ENCODE measurements at places on chromosomes 11 and 22.

GRCh38 chr11:86673872-86674750 is 1.7 kb upstream of the ME3 start:
- DNase-seq = no peak

DNA sequence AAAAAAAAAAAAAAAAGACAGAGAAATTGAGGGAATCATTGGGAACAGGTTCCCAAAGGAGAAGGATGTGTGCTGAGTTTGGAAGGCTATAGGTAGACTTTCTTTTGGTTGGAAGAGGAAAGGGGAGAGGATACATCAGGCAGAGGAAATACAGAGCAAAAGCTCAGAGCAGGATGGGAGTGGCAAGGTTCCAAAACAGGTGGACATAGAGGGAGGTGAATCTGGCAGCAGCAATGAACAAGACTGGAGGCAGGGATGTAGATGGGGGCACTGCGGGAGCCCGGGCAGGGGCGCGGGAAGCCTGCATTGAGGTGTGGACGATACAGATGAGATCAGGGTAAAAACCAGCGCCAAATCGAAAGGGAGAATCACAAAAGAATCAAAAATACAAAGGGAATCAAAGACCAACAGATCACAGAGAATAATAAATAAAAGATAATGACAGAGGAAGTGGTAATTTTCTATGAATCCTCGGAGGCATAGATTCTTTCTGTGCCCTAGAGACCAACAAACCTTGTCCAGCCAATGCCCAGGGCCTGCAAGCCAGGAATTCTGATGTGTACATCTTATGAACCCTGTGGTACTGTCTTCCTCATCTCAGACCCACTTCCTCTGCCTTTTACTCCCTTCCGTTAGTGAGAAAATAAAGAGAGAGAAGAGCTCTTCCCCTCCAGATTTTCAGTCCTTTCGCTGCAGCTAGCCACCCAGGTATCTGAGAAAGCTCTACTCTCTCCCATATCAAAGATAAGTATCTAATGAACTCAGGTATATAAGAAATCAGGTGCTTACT is 70.3 kb downstream of the SLC1A2 start:
- no peak for DNase-seq

- DNase-seq = no peak
Observed at GRCh38 chr22:23243006-23243573, 62.8 kb downstream of the BCR start.

DNA sequence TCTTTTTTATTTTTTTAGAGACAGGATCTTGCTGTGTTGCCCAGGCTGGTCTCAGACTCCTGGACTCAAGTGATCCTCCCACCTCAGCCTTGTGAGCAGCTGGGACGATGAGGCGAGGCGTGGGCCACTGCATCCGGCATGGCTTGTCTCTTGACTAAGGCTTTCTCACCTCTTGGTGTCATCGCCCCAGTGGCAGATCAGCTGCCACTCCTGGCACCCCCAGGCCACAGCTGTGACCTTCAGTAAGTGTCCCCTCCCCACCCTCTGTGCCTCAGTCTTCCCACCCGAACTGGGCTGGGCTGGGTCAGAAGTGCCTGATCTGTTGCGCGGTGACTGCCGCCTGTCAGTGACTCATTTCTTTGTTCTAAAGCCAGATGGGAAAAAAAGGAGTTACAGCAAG is 3.6 kb downstream of the SYNGR1 start:
- no peak for DNase-seq

GRCh38 chr11:16252373-16252772 is 104.0 kb downstream of the SOX6 start:
- no peak for DNase-seq

- DNase-seq = no peak
Observed at GRCh38 chr22:20194681-20195593, 44.1 kb upstream of the CCDC188 start.

DNA sequence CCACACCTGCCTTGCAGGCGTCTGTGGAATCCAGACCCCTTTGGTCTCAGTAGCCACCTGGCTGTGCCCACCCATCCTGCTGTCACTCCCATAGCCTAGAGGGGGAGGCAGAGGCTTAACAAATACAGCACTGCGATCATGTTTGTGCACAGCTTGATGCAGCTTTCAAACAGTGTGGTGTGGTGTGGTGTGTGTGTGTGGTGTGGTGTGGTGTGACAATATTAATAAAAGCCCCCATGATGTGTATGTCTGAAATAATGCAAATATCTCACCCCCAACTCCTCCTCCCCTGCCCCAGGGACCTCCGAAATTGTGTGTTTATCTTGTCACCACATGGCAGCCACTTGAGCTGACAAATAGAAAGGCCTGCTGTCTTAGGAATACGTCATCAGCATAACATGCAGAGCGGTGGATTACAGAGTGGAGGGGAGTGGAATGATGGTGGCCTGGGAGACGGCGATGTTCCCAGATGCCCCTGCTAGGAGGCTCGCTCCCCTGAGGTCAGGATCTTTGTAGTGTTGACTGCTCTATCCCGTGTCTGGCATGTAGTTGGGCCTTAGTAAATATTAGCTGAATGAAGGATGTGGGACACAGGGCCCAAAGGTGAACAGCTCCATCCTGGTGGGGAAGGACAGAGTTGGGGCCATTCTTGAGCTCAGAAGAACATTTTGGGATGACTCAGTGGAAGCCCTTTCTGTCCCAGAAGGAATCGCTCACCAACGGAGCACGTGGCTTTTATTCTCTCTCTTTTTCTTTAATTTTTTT is 2.8 kb downstream of the PDXP start:
- no peak for DNase-seq

- no peak for DNase-seq
Observed at GRCh38 chr22:39446239-39446721, 10.5 kb upstream of the MGAT3 start.

DNA sequence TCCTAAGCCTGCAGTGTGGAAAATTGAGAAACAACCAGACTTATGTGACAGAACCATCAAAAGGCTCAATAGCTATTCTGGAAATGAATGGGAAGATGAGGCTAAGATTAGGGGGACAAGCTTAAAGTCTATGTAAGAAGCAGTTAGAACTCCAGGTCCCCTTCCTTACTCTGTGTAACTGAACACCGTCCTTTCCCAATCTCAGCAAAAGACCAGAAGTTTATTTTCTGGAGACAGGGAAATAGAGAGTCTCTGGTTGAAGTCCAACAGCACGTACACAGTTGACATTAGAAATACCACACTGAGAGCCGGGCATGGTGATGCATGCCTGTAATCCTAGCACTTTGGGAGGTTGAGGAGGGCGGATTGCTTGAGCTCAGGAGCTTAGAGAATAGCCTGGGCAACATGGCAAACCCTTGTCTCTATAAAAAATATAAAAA is 93.9 kb downstream of the CD44 start:
- no peak for DNase-seq

- no peak for DNase-seq
Observed at GRCh38 chr11:84292006-84292405, 1005.8 kb upstream of the CCDC90B start.

DNA sequence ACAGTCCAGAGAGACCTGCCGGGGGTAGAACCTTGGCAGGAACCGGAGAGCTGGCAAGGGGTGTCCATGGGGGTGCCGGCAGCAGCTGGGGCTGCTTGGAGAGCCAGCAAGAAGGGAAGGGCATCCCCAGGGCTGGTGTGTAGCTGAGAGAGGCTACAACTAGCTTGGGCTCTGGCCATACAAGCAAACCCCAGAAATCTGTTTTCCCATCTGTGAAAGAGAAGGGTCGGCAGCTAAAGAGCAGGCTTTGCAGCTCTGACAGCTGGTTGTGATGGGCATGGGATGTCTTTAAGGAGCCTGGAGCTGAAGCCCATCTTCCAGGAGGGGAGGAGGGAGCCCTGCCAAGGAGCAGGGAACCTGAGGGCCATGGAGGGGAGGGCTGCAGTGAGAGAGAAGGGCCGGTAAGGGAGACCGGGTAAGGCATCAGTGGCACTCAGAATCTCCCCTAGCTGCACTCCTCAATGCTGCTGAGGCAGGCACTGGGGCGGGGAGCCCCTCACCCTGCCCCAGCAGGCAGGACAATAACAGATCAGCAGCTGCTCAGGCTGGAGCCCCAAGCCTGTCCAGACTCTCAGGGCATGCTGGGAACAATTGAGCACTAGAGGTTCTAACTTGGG is 3.9 kb downstream of the CHST1 start:
- no peak for DNase-seq

GRCh38 chr11:15216678-15217077 is 102.0 kb downstream of the INSC start:
- DNase-seq = no peak

- DNase-seq = no peak
Observed at GRCh38 chr11:97973352-97973857, 1047.3 kb upstream of the CNTN5 start.

- no peak for DNase-seq
Observed at GRCh38 chr22:49657275-49657973, 170.2 kb downstream of the BRD1 start.

GRCh38 chr11:111123463-111124398 is 121.8 kb upstream of the POU2AF2 start:
- DNase-seq = no peak

- no peak for DNase-seq
Observed at GRCh38 chr11:68136866-68137265, 15.7 kb upstream of the CHKA start.

- no peak for DNase-seq
Observed at GRCh38 chr11:59698506-59698905, 15.1 kb downstream of the OR10V1 start.

DNA sequence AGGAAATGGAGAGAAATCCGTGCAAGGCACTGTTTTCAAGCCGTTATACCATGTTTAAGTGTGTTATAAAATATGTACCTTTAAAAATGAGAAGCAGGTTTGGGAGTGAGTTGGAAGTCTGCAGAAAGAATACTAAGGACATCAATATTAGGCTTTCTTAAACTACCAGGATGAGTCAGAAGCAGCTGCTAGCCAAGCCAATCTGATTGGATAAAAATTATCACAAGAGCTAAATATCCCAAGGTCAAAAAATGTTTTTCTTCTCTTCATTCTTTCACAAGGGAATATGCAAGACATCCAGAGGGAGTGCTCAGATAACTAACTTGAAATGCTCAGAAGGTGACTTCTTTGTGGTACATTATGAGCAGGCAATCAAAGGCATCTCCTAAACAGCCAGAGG is 19.3 kb upstream of the CKAP5 start:
- peak; percentile 38 for DNase-seq

DNA sequence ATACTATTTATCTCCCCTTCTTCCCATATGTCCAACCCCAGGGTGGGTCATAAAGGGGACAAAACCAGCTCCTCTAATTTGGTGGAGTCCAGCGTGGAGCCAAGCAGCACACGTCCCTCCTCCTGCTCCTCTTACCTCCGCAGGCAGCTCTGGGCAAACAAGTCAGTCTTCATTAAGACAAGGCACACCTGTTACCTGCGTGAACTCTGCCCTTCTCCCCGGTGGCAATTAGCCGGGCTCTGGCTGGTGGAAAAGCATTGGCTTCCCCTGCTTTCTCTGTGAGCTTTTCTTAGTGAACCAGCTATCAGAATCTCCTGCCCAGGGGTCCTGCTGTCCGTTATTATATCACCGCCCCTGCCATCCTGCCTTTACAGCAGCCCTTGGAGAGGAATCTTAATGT is 418.7 kb upstream of the CADM1 start:
- no peak for DNase-seq

DNA sequence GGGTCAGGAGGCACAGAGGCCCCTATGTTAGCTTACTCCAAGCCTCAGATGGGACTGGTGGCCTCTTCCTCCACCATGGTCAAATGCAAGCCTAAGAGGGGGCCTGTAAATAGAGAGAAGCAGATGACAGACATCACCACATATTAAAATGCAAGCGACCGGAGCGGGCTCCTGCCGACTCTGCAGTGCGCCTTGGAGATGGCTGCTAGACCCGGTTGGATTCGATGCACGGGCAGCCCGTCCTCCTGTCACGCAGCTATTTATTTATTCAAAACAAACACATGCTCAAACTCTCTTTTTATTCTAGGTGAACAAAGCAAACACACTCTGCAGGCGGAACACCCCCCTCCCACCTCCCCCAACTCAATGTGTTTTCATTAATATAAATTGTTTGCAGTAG is 208.0 kb downstream of the DSCAML1 start:
- DNase-seq = no peak

DNA sequence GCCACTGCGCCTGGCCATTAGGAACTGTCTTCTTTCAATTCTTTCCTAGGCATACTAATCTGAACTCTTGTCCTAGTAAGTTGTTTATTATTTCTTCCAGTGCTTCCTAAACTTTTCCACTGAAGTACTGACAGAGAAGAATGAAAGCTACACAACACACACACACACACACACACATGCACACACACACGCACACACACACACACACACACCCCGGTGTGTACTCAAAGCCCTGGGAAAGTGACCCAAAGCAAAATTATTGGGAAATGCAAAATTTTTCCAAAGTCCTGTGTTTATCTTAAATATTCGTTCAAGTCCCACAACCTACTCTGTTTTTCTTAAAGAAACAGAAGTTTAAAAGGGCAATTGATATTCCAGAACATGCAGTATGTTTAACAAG is 19.4 kb upstream of the SIK2 start:
- DNase-seq = no peak

DNA sequence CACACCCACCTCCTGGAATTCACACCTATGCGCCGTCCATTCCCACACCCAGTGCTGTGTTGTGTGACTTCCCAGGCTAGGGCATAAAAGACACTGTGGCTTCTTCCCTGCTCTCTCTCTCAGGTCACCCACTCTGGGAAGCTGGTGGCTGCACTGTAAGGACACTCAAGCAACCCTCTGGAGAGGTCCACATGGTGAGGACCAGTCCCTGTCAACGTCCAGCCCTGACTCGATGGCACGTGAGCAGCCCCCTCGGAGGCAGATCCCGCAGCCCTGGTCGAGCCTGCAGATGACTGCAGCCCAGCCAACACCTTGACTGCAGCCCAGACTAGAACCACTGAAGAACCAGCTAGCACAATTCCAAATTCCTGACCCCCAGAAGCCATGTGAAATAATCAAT is 16.2 kb downstream of the CBX7 start:
- no peak for DNase-seq

DNA sequence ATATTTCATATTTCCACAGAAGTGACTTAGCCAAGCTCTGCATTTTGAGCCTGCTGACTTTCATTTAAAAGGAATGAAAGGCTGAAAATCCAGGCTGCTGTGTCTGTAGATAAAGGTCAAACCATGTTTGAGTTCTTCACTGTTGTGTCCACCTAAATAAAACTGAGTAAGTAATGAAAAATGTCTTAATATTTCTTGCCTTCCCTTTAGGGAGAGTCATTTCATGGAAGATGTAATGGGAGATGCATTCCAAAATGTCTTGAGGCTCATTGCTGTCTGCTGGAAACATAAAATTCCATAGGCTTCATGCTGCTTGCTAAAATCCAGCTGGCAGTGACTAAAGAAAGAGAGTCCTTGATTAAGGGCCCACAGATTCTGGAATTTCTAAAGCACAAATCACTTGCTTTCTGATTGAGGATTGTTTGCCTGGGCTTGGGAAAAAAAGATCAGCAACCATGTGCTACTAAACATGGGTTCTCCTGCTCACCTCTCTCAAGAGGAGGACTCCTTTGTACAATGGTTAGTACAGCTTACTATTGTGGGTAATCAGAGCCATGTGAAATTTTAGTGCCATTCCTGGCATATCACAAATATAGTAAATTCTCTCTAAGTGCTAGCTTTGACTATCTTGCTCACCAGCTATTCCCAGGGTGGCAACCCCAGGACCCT is 56.9 kb downstream of the PANX1 start:
- peak; percentile 92 for DNase-seq

Data from GM04503 (cell line).